ENCODE measurements at places on chromosomes 1 and 21. TPM values are rescaled to one million over a fixed set of nuclear protein-coding genes. Genes with fewer than 3 reads are reported as not detected.

GRCh38 chr1:23159963-23160877 is 8.4 kb downstream of the LUZP1 start:
- no peak for DNase-seq

GRCh38 chr1:94633051-94633450 is 91.5 kb upstream of the F3 start:
- no peak for DNase-seq

OR10Z1 gene
- polyA plus RNA-seq = not detected

NID1 gene
- polyA plus RNA-seq = 11.6 TPM

Measured in GM12878 (cell line).